ELF-1 (cell line): ENCODE measurements at places on chromosomes 11 and 22.

DNA sequence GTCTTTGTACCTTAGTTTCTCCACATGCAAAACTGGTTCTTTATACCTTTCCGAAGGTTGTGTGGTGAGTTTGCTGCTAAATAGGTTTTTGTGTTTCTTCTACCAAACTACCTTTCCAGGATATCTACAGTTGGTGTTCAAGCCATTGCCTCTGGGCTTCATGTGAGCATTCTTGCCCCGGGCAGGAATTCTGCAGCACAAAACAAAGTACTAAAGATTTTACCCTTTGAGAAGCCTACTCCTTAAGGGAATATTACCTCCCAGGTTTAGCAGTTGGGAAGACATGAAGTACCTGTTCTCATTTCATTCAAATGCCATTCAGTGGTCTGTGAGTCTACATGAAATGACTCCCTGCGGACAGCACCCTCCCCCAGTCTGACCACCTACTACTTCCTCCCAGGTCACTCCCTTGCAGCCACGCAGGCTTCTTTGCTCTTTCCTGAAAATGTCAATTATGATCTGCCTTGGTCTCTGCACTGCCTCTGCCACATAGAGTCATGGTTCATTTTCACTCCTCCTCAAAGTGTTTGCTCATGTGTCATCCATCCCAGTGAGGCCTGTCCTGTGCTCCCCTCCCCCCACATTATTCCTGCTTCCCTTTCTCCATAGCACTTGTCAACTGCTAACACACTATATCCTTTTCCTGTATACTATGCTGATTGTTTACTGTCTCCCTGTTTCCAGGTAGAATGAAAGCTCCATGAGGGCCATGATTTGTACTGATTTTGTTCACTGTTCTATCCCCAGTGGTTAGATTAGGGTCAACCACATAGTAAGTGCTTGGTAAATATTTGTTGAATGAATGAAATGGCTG lies 36.9 kb downstream of the PACS1 start:
- peak; percentile 69 for DNase-seq

DNA sequence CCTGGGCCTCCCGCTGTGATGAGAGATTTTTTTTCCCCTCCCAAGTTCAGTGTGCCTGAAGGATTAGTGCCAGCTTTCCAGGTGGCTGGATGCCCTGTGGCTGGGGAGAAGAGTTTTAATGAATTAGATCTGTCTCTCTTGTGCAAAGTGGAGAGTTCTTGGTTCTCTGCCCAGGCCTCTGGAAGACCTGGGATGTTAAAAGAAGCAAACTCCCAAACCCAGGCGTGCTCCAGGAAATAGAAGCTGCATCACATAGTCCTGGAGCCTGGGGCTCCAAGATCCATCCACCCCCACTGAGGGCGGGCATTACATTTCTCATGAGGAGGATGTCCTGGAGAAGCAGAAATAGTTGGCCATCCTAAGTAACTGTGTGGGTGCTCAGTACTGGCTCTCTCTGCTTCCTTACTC lies 30.6 kb downstream of the SDHAF2 start:
- DNase-seq, result no peak

- peak; percentile 72 for DNase-seq
Observed at GRCh38 chr11:67627812-67628624, 1.7 kb downstream of the NUDT8 start.

DNA sequence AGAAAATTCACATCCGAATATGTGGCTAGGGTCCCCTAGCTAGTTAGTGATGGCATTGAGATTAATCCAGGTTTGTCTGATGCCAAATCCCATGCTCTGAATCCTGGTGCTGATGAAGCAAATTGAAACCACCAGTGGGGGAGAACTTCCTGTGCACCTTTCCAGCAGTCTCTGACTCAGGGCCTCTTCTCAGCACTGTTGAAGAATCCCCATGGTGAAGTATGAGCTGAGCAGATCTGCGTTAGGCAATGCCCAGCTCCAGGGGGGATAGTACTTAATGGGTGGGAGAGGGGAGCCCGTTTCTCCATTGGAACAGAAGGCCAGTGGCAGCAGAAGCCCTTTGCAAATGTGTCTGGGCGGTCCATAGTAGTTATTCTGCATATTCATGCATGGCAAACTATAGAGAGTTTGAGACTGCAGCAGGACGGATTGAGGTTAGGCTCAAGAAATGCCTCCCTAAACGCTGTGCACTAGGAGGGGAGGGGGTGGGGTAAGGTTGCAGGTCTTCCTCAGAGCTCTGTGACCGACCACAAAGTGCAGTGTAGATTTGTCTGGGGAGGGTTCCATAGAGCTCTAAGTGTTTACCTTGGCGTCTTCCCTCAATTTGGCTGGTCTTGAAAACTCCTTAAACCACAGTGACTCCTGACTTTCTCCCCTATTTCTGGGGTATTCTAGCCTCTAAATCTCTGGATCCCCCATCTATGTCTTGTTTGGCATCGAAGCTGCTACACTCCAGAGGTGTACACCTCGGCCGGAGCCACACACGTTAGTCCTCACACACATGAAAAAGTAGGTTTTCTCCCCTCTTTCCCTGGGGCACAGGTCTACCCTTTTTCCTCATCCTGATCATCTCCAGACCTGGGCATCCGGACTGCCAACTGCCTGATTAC lies 4.8 kb downstream of the POU2F3 start:
- no peak for DNase-seq

DNA sequence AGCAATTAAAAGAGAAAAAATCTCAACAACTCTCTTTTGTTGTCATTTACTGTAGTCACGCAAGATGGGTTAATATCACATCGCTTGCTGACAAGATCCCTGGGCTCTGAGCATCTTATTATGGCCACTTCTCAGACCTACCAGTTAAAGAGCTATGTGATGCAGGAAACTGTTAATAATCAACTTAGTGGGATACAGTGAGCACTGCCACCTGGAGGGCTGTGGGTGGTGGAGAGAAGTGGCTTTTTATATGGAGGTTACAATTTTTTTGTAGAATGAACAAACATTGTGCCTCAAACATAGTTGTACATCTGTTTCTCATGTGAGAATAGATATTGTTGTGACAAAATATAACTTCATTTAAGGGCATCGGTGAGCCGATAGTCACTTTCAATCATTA lies 181.0 kb downstream of the TENM4 start:
- no peak for DNase-seq

DNA sequence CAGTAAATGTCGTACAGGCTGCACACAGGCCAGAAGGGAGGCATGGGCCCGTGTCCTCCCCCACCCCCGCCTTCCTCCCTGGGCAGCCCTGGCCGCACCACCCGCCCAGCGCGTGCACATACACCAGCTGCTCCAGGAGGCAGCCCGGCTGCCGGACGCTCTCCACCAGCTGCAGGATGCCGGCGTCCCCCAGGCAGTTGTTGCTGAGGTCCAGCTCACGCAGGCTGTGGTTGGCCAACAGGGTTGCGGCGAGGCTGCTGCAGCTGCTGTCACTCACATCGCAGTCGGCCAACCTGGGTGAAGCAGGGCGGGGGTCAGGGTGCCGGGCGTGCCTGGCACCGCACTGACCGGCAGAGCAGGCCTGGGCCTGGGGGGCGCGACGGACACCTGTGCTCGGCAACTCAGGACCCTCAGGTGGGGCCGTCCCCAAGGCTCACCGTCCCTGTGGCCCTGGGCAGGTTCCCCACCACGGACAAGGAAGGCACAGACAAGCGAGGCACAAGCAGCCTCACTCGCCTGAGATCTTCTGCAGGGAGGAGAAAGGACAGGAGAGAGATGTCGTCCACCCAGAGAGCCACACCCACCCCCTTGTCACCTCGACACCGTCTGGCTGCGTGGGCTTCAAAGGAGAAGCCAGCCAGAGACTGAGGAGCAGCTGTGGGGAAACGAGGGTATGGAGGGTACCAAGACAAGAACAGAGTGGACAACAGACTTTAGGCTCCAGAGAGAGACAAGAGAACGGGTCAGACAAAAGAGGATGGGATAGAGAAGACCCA lies 12.1 kb downstream of the RNH1 start:
- no peak for DNase-seq

DNA sequence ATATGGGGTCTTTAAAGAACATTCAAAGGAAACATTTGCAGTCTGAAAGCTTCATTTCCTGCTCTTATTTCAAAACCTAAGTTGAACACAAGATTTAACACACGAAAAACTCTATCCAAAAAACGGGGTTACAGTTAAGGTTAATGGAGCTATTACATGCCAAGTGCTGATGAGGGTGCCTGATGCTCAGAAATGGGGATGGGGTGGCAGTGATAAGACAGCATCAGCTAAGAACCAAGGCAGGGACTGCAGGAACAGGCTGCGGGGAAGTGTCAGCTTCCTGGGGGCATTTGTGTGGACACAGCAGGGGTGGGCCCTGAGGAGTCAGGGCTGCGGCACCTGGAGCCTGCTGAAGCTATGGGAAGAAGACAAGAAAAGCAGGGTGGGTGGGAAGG lies 12.2 kb downstream of the DGCR2 start:
- peak; percentile 45 for DNase-seq

- DNase-seq, result no peak
Observed at GRCh38 chr11:46635557-46636139, 18.3 kb downstream of the ATG13 start.

- no peak for DNase-seq
Observed at GRCh38 chr22:30304495-30305244, 15.4 kb upstream of the CASTOR1 start.

DNA sequence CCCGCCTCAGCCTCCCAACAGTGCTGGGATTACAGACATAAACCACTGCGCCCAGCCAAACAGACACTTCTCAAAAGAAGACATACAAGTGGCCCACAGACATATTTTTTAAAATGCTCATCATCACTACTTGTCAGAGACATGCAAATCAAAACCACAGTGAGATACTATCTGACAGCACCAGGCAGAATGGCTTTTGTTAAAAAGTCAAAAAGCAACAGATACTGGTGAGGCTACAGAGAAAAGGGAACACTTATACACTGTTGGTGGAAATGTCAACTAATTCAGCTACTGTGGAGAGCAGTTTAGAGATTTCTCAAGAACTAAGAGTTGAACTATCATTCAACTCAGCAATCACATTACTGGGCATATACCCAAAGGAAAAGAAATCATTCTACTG lies 67.0 kb downstream of the ARHGAP20 start:
- no peak for DNase-seq

GRCh38 chr11:40388097-40388818 lies 1071.2 kb downstream of the LRRC4C start:
- DNase-seq, result no peak

- no peak for DNase-seq
Observed at GRCh38 chr11:86511086-86511551, 136.4 kb downstream of the CCDC81 start.

DNA sequence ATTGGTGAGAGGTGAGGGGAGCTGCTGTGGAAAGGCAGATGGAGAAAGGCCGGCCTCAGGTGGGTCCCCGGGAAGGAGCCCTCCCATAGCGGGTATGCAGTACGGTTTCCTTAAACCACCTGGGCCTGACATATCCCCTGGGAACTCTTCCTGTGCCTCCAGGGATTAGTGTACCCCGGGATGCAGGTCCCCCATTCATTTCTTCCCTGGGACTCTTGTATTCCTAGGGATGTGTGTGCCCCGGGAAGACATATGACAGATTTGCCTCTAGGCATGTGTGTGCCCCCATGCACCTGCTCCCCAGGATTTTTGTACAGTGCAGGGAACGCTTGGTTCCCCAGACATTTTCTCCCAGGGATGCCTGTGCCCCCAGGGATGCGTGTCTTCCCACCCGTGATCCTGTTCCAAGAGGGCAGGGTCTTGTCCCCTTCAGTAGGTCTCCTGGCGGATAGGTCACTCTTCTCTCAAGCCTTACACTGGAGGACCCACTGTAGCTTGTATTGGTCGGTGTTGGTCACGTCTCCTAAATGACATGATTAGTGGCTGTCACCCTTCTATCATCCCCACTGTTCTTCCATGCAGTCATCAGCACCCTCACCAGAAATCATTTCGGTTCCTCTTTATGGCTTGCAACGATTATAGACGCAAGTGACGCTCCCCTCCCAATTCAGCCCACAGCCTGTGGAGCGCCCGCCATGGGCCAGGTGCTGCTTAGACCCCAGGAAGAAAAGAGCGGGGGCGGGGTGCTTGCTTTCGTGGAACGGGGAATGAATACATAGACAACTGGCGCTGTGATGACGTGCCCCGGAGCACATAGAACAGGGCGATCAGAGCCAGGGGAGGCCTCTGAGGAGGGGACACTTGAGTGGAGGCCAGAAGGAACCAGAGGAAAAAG lies 1.3 kb downstream of the PARVB start:
- peak; percentile 8 for DNase-seq

DNA sequence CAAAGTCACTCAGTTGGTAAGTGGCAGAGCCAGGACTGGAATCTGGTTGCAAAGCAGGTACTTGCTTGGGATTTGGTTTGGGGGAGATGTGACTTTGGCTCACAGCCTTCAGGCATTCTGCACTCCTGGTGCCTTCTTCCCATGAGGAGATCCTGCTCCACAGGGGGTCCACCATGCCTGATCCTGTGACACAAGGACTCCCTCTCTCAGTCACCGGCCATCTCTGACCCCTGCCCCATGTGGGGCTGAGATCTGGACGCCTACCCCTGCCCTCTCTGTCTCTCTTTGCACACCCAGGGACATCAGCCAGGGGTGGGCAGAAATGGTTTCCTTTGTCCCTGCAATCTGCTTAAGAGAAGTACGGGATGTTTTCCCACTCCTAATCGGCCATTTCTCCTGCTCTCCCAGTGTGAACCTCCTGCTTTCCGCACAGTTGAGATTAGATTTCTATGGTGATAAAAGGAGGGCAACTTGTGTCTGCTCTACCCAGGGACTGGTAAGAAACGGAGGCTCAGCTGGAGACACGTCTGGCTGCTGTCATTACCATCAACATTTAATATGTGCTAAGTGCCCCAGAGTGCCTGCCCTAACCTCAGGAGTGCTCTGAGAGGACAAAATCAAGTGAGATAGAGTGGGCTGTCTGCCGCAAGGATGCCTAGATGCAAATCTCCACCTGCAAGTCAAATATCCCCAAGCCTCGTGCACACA lies 11.1 kb upstream of the FXYD6 start:
- DNase-seq, result no peak

- no peak for DNase-seq
Observed at GRCh38 chr11:64347193-64347867, 7.3 kb downstream of the CCDC88B start.

DNA sequence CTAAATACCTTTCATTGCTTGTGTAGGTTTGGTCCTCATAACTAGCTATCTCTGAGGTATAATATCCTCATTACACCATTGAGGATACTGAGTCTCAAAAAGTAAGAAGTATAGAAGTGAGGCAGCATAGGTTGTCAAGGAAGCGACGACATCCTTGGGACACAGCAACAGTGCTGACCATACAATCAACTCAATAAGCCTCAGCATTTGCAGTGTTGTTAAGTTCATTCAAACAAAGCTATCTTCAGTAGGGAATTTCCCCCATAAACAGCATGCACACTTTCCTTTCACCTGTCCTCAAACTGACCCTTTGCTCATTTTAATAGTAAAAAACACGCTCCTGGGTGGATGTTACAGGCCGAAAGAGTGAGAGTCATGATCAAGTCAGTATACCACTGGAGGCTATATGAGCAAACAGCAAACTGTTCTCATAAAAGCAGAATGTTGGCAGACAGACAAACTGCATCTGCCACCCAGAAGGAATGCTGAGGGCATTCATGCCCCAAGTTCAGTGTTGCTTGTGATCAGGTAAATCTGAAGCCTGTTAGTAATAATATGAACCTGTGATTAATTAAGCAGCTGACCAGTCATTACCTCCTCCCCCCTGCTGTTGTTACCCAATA lies 756.2 kb upstream of the TENM4 start:
- DNase-seq, result no peak

GRCh38 chr11:13313005-13313819 lies 35.6 kb downstream of the BMAL1 start:
- peak; percentile 75 for DNase-seq

GRCh38 chr11:12537778-12538401 lies 136.3 kb upstream of the TEAD1 start:
- DNase-seq, result no peak

- no peak for DNase-seq
Observed at GRCh38 chr11:95877291-95877690, 46.6 kb downstream of the MTMR2 start.
